ENCODE measurements at places on chromosomes 6 and 20. TPM values are rescaled to one million over a fixed set of nuclear protein-coding genes. Genes with fewer than 3 reads are reported as not detected.

The SLC35D3 gene
- total RNA-seq: not detected

GRCh38 chr6:128516514-128516898 lies 3.9 kb downstream of the PTPRK start:
- H3K36me3 ChIP-seq: peaks cover 72% of the 10 kb centered on the region
- no peak for DNase-seq
- peaks cover 50% of the 10 kb centered on the region for H3K4me1 ChIP-seq
- H3K27ac ChIP-seq: peak overlapping the region; percentile 92

- H3K4me1 ChIP-seq: no peaks in the 10 kb centered on the region
- no peak overlapping the region for H3K4me3 ChIP-seq
- peaks cover 50% of the 10 kb centered on the region for H3K27me3 ChIP-seq
- DNase-seq: peak; percentile 71
- no peak overlapping the region for H3K27ac ChIP-seq
Observed at GRCh38 chr6:75524322-75524972, 30.8 kb upstream of the FILIP1 start.

DNA sequence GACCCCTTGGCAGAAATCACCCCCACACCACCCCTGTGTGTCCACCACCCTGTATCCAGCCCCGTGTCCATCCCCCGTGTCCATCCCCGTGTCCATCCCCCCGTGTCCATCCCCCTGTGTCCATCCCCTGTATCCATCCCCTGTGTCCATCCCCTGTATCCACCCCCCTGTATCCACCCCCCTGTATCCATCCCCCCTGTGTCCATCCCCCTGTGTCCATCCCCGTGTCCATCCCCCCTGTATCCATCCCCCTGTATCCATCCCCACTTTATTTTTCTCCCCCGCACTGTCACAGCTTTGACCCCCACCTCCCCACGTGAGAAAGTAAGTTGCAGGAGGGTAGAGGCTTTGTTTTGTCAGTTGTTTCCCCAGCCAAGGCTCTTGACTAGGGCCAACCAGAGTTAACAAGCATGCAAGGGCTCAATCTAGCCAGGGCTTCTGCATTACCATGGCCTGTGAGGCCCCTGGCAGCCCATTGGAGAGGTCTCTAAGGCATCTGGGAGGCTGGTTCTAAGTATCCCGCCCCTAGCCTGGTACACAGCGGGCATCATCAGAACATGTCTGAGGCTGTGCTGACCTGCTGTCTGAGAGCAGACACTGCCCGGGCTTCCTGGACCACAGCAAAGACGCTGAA lies 18.1 kb upstream of the SIRPA start:
- H3K36me3 ChIP-seq: peaks cover 20% of the 10 kb centered on the region
- H3K27me3 ChIP-seq: no peaks in the 10 kb centered on the region
- H3K27ac ChIP-seq: no peak overlapping the region
- no peak overlapping the region for H3K4me3 ChIP-seq

GRCh38 chr6:165664559-165665383 lies 1.7 kb upstream of the PDE10A start:
- H3K4me3 ChIP-seq: peak overlapping the region; percentile 100
- DNase-seq: peak; percentile 14
- peaks cover 51% of the 10 kb centered on the region for H3K36me3 ChIP-seq

Data from Calu3 (cell line).